Stimulated activated CD8-positive, alpha-beta memory T cell treated with anti-CD3 and anti-CD28 coated beads, Interleukin-12 subunit alpha, Interleukin-12 subunit beta, amount 100 ng/mL, for 4 hours (primary cell): ENCODE measurements at places on chromosomes 4 and X.

DNA sequence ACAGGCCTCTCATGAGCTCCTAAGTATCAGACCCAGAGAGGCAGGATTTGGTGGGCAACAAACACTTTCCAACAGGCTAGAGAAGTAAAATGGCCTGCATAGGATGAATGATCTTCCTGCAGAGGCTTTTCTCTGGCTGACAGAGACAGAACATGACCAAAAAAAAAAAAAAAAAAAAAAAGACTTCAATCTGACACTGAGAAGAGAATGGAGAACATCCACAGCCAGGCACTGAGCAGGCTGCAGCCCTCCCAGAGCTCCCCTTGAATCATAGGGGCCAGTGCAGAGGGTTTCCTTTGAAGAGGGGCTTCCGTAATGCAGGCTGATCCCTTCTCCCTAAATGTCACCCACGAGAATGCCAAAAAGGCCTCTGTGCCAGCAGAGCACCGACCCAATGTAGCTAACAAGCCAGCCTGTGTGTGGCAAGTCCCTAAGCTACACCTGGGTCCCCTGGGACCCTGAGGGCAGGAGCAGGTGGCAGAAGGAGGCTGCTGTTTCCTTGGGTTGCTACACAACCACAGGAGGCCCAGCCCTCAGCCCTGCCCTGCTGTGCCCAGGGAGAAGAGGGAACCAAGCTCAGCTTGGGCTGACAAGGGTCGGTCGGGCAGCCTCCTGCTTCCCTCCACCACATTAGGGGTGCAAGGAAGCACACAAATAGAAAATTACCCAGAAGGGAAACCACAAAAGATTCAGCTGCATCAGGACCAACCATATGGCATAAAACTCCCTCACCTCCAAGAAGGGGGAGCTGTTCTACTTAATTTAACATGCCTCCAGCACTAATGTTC is 55.6 kb downstream of the MAP7D2 start:
- no peak for DNase-seq

DNA sequence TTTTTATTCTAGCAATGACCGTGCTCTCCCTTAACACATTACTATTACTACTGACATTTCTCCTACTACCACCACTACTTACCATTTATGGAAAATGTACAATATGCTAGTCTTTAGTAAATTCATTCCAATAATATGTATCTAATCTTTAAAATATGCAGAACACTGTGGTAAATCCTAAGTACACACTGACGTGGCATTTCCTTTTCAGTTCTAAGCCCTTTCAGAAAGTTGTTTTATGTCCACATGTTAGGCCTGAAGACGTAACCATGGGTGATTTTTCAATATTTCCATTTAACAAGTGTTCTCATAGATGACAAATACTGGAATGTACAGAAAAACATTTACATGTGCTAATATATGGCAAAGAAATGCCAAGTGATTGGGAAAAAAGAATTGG is 268.6 kb upstream of the SLIT2 start:
- no peak for DNase-seq

- no peak for DNase-seq
Measured at GRCh38 chr4:180028682-180029081, 2214.5 kb upstream of the TENM3 start.

- DNase-seq = no peak
Measured at GRCh38 chr4:105633241-105633640, 75.2 kb downstream of the INTS12 start.

DNA sequence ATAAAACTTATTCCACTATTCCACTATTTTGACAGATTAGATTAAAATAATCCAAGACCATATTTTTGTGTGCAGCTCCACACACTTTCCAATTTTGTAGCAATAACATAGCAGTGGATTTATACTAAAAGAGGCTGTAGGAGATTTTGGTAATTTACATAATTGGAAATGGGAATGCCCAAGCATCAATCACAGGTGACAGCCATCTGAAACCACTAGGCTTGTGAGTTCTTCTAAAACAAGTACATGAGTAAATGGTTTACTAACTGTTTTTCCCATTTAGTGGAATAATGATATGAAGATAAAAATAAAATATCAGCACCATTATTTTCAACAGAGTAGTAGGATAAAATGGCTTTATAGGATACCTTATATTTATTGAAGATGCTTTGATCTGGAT is 4.4 kb downstream of the ANK2 start:
- DNase-seq = no peak

- DNase-seq = no peak
Measured at GRCh38 chrX:50100188-50100587, 100.6 kb downstream of the AKAP4 start.

- no peak for DNase-seq
Measured at GRCh38 chrX:46036508-46036907, 508.7 kb downstream of the ZNF674 start.

DNA sequence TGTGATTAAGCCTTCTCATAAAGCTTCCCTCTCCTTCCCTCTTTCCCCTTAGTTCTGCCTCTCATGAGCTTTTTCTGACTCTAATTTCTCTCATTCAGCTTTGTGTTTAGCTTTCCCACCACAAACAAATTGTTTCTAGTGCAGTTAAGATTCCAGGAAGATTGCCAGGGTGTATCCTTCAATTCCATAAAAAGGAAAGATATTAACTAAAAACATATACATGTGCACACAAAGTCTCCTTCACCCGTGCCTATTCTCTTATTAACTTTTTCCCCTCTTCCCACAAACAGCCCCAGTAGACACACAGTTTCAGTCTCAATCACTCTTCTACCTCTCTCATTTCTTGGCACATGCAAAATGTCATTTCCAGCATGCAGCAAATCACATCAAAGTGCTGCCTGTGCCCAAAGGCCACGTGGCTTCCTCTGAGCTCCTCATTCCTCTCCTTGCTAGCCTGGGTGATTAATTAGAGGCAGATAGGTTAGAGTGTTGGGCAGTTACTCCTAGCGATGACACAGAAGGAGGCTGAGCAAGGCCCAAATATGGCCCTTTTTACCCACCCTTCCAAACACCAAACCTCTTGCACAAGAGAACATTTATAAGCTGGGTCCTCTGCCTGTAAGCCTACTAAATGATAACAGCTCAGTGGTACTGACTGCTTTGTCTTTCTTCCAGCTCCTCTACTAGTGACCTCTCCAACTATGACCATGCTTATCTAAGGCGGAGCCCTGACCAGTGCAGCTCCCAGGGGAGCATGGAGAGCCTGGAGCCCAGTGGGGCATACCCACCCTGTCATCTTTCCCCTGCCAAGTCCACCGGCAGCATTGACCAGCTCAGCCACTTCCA is 159.6 kb downstream of the SOWAHB start:
- DNase-seq = no peak

DNA sequence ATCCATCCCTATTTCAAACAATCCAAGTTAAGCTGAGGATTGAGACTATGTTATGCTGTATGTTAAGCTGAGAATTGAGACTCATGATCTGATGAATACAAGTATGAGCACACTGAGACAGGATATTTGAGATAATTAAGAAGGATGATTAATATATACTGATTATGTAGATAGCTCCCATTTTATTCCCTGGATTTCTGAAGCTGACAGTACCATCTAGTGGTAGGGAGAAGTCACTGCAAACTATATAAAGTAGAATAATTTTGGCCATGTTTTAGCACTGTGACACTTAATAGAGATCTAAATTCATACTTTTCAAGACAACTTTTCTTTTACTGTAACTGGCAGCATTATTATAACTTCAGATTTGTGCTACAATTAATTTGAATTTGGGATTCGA is 63.8 kb upstream of the HPRT1 start:
- no peak for DNase-seq

DNA sequence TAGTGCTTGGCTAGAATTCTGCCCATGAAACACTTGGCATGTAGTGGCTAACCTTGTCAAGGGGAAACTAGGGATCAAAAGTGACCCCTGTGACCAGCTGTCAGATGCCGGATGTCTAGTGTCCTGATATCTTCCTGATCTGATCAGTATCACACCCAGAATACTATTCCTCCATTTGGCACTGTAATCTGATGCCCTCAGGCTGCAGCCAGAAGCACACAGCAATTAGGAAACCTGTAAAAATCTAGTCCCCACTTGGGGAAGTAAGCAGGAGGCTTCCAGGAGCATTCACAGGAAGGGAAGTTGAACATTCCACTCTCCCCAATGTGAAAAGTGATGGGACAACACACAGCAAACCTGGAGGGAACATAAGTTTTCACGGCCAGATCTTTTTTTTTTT is 125.1 kb downstream of the HS6ST2 start:
- DNase-seq = no peak

- DNase-seq = no peak
Measured at GRCh38 chr4:129140521-129140920, 44.6 kb downstream of the C4orf33 start.

GRCh38 chrX:153848325-153848724 is 18.0 kb upstream of the PDZD4 start:
- no peak for DNase-seq

DNA sequence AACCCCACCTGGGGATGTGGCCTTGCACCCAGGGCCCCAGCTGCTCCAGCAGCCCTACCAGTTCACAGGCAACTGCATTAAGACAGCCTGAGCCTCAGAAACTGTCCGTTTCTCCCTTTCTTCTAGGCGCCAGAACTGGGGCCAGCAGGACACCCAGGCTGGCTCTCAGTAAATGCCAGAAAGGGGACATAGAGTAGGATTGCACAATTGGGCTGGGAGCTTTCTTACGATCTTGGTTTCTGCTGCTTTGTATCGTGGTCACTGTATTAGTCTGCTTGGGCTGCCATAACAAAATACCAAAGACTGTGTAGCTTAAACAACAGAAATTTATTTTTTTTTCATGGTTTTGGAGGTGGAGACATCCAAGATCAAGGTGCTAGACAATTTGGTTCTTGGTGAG is 48.4 kb downstream of the NALF2 start:
- no peak for DNase-seq

- DNase-seq = no peak
Measured at GRCh38 chr4:175935016-175935661, 123.1 kb upstream of the GPM6A start.

DNA sequence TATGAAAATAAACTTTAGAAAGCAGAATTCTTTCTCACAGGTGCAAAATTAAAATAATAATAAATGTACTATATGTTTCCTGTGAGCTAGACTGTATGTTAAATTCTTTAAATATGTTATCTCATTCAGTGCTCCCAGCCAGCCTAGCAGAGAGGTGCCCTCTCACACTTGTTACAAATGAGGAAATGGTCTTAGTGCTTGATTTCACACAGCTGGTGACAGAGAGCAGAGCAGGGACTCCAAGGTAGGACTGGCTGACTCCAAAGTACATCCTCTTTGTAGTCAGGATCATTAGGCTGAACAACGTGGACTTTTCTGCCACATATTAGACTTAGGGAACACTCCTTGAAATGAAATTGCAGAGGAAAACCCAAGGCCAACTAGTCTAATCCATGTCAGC is 72.0 kb upstream of the HHIP start:
- no peak for DNase-seq

DNA sequence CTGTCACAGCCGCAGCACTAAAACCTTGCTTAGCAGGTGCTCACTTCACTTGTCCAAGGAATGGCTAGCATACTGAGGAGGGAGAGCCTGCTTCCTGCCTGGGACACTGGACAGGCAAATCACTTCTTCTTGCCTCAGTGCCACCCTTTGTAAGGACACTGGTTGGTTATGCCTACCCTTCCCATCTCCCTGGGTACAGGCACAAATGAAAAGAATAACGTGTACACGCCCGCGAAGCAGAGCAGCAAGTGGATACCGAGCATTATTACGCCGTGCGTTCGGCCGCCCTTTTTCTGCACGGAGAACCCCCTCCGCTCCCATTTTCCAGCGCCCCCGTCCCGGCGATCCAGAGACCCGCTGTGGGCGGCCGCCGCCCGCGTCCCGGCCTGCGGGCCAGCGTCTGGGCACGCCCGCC is 338 bp upstream of the KLHL2 start:
- DNase-seq = no peak

GRCh38 chr4:104457308-104457981 is 37.2 kb downstream of the CXXC4 start:
- no peak for DNase-seq

DNA sequence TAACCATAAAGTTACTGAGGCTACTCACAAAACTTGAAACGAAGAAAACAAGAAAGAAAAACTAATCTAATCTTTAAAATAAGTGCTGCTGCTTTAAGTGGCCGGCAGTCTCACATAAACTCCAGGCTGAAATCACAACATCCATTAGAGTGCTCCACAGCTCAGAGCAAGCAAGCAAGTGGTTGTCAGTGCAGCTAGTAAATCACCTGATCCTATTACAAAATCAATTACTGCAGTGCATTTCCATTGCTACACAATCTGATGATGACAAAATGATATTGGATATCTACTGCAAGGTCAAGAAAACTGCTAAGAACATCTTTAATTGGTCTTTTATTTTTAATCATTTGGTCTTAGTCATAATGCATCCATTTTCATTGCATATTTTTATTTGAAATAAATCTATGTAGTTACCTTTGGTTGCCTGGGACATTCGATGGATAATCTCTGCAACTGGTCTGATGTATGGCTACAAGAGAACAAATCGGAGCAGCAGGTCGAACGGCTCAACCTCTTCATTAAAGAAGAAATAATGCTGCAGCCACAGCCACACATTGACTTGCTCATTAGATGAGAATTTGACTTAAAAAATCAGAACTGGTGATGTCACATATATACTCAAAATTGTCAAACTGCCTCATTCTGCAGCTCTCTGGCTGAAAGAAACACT is 87.7 kb downstream of the FBXW7 start:
- DNase-seq = no peak

GRCh38 chr4:168677063-168677462 is 180.2 kb downstream of the PALLD start:
- DNase-seq = no peak
